ENCODE measurements at places on chromosomes 1 and 21.

DNA sequence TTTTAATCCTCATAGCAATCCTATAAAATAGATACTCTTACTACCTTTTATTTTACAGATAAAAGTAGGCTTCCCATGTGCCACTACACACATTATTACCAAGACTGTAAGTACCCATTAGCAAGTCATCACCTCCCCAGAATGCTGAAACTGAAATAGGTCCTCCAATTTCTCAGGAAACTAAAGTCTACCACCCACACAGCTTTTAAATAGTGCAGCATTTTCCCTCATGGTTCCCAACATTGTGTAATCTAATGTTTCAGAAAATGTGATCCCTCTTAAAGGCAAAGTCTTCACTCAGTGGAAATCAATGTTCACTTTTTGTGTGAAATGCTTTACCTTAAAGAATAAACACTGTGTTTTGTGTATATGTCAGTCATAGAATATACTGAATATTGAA is 356.5 kb downstream of the GPATCH2 start:
- DNase-seq = no peak

GRCh38 chr21:19785941-19786340 is 1212.3 kb upstream of the NCAM2 start:
- no peak for DNase-seq

DNA sequence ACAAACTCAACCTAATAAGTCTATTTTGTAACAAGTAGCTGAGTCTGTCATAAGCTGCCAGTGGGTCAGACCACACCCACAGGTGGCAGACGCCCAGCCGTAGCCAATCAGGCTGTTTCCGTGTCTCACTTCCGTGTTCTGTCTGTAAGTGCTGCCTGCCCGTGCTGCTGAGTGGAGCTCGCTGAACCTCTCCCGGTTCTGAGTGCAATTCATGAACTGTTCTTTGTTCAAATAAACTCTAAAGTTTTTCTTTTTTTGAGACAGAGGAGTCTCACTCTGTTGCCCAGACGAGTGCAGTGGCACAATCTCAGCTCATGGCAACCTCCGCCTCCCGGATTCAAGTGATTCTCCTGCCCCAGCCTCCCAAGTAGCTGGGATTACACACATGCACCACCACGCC is 25.1 kb downstream of the POFUT2 start:
- no peak for DNase-seq

DNA sequence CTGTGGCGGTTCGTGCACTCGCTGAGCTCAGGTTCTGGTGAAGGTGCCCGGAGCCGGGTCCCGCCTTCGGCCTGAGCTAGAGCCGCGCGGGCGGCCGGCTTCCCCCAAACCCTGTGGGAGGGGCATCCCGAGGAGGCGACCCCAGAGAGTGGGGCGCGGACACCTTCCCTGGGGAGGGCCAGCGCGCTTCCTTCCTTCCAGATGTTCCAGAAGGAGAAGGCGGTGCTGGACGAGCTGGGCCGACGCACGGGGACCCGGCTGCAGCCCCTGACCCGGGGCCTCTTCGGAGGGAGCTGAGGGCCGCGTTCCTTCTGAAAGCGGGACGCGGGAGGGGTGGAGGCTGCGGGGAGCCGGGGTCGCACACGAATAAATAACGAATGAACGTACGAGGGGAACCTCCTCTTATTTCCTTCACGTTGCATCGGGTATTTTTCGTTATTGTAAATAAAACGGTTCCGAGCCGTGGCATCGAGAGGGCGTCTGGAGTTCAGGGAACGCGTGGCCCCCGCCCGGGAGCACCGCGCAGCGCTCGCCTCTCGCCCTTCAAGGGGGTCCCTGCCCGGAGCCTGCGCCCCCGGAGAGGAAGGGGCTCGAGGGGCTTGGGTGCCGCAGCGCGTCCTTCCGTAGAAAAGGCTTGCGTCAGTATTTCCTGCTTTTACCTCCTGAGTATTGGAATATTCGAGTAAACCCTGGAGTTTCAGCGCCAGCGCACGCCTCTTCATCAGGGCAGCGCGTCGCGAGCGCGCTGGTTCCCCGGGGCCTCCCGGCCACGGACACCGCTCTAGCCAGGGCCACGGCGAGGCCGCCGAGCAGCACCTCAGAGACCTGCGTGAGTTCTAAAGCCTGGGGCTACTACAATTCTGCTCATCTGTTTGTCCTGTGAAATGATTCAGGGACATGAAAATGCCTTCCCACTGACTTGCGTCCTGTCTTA is 11.5 kb downstream of the YBEY start:
- DNase-seq = no peak

GRCh38 chr1:83996191-83996590 is 2.7 kb downstream of the TTLL7 start:
- DNase-seq = no peak

- DNase-seq = no peak
These were observed 327 bp downstream of the LRRC40 start for GRCh38 chr1:70205071-70205433.

GRCh38 chr1:63892632-63893395 is 119.0 kb downstream of the ROR1 start:
- DNase-seq = no peak

DNA sequence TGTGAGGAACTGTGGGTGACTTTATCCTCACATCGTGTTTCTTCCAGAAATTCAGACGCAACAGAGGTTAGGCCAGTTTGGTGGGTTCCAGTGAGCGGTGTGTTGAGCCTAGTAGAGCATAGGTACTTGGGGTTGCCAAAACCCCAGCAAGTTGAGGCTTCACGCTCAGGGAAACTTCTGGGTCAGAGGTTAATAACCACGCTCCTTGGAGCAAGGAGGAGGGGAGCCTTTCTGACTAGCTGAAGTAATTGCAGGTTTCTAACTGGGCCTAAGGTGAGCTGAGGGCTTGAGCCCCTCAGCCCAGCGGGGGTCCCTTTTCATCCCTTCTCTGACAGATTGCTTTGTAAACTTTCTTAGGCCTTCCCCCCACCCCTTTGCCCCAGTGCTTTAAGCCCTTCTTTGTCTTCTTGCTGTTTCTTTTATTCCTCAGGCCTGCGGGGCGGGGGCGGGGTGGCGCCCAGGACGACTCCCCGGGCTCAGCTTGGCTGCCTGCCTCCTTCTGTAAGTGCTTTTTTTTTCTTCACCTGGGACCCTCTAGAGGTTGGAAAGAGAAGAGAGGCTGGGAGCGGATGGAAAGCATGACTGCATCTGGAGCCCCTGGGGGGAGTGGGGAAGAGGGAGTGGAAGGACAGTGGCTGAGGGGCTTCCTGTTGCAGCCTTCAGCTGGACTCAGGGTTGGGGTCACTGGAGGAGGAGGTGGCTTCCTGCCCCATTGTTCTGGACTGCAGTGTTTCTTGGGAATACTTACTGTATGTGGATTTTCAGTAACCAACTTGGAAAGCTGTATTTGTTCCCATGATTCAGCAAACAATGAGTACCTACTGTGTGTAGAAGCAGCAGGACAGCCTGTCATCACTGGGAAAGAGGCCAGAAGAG is 1.3 kb upstream of the ZNF436 start:
- no peak for DNase-seq

DNA sequence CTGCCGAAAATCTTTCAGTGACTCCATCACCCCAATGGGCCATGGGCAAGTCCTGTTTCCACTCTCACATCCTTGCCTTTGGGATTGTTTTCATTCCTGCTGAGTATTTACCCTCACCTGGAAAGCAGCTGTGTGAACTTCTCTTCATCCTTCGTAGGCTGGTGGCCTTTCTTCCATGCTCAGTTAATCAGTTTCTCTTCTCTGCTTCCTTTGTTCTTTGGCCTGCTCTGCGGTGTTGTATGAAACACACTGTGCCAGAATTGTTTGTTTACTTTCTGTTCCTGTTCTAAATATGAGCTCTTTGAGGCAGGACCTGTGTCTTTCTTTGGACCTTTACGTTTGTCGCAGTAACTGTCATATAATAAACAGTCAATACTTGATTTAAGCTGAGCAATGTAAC is 48.6 kb downstream of the ITSN1 start:
- no peak for DNase-seq

DNA sequence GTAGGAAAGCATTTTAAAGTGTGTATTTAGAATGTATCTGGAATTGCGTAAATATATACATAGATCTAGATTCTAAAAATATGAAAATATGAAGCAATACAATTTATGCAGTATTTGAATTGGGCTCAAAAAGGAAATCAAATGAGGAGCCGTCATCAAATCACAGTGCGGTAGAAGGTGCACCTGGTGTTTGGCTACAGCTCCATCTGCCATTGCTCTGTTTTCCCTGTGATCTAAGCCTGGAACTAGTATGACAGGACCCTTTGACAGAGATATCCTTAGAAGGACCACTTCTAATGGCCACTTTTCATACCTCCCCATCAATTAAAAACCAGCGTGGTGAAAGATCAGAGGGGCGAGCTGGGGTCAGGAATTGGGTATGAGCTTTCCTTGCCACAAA is 202.6 kb downstream of the NFIA start:
- no peak for DNase-seq

GRCh38 chr1:236122176-236122575 is 20.2 kb upstream of the GPR137B start:
- no peak for DNase-seq

DNA sequence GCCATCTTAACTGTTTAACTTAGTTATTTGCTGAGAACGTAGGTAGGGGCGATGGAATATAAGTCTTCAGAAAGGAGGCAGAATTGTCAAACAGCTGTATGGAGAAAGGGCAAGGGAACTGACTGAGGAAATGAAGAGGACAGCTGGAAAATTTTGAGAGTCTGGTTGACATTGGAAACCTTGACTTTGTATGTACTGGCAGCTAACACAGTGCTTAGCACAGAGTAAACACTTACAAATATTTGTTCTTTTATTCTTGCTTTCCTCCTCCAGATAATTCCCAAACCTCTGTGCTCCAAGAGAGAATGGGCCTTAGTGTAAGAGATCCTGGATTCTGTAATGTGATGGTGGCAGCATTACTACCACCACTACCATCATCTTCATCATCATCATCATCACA is 91.3 kb downstream of the ZSCAN20 start:
- no peak for DNase-seq

DNA sequence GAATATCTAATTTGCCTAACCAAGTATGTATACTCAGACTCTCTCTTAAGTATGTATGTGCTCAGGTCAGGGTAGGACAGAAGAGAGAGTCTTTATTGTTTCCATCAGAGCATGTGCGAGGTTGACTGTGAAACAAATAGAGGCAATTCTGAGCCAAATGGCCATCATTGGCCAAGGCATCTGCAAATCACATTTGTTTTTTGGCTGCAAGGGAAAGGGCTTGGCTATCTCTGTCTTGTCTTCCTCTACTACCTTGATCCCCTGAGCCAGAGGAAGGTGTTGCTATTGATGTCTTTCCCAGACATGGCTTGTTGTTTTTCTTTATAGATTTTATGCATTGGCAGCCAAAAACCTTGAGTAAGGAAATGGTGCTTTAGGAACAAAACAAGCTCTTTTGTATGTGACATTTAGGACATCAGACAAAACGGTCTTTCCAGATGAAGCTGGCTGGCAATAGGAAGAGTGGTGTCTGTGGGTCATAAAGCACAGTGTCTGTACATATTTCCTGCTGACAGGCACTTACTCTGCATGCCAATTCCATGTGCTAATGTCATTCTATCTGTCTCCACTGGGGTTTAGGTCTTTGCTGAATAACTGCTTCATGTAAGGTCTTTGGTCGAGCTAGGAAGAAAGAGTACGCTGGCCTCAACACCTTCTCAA is 163.3 kb downstream of the BRINP2 start:
- DNase-seq = no peak

- DNase-seq = no peak
These were observed 6.8 kb downstream of the JMJD4 start for GRCh38 chr1:227728059-227728891.

- no peak for DNase-seq
These were observed 6.9 kb downstream of the HTR1D start for GRCh38 chr1:23210351-23210785.

DNA sequence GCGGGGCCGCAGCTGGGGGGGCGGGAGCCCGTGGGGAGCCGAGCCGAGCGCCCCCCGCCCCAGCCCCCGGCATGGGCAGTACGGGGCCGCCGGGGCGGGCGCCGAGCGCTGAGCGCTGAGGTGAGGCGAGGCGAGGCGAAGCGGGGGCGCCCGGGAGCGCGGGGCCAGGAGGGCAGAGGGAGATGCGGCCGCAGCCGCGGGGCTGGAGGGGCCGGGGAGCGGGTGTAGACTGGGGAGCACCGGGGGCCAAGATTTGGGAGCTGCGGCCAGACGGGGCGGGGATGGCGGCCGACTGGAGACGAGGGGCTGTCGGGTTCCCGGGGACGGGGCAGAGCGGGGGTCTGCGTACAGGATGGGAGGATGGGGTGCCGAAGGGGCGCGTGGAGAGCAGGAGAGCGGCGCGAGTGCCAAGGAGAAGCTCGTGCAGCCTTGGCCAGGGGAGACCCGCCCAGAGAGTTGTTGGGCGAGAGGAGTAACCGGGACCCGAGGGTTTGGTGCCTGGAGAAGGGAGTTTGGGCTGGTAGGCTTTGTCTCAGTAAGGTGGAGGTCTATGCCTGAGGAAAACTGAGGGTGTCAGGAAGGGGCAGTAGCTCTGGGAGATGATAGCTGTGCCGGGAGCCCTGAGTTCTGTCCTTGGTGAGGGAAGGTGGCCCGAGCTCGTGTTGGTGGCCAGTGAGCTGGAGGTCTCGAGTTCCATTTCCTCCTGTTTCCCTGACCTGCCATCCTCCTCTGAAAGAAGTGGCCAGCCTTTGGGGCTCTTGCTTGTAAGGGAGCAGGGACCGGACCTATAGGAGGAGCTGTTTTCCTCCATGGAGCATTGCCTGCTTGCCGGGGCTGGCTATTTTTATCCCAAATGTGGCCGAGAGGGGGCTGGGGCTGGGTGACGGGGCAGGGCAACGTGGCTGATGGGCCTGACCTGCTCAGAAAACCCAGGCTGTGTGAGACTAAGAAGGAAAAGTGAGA is 539 bp downstream of the ATP8B2 start:
- DNase-seq = no peak

DNA sequence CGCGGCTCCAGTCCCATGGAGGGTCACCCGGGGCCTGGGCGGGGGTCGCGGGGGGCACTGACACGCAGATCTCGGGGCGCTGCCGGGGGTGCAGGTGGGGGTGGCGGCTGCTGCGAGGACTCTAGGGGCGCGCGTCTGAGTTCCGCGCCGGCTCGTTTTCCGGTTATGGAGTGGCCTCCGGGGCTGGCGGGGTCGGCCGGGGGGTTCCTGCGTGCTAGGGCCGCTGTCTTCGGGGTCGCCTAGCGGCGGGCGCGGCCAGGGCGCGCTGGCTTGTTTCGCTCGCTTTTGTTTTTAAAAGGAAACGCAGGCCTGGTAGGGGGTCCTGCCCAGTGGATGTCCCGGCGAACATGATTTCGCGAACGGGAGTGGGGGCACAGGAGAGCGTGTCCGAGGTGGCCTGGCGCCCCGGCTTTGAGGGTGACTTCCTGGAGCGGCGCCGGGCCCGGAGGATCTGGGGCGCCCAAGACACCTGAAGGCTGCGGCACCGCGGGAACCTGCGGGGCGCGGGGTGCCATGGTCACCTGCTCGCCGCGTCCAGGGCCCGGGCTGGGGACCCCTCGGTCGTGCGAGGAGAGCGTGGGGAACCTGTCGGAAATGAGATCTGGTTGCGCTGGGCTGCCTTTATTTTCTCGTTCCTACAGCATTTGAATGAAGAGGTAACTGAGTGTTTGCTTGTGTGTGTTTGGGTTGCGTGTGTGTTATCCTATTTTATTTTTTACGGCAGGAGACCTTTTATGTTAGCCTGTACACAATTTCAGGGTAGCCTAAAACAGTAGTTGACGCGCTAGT is 618 bp downstream of the ETS2 start:
- no peak for DNase-seq
